ENCODE measurements at places on chromosomes 6 and 20.

DNA sequence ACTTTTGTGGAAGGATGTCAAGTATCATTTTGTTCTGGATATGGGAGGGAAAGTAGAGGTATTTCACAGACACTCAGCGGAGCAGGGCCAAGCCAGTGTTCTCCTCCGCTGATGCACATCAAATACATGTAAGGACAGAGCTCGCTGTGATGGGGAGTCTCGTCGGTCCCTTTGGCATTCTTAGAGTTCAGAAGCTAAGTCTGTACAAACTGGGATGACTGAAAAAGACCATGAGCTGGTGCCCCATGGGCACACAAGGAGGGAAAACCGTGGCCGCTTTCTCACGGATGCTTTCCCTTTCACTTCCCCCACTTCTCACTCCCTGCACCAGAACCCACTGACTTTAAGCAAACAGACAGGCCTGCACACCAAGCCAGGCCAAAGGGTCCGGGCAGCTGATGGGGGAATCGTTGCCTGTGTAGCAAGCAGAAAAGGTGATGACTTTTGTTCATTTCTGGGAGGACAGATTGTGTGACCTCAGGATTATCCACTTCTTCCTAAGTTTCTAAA, 27.7 kb upstream of the MPC1 start:
- no peak for DNase-seq

DNA sequence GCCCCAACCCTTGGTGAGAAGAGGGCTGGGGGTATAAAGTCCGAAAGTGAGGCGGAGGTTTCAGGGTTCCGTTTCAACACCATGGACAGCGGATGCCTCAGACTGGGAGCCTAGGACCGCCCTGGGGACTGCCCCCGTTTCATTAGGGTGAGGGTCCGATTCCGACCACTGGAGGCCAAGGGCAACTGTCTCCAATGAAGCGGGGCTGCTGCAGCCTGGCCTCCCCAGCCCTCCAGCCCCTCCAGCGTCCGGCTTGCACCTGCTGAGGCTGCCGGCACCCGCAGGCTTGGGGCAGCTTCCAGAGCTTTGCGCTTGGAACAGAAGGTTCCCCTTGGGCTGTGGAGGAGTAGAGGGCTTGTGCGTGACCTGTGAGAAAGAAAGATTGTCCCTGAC, 39.9 kb downstream of the YTHDF1 start:
- DNase-seq = no peak

- no peak for DNase-seq
These were observed 271.5 kb downstream of the FOXA2 start for GRCh38 chr20:22312744-22313346.

- no peak for DNase-seq
These were observed 6.8 kb downstream of the NFATC2 start for GRCh38 chr20:51535674-51536073.

DNA sequence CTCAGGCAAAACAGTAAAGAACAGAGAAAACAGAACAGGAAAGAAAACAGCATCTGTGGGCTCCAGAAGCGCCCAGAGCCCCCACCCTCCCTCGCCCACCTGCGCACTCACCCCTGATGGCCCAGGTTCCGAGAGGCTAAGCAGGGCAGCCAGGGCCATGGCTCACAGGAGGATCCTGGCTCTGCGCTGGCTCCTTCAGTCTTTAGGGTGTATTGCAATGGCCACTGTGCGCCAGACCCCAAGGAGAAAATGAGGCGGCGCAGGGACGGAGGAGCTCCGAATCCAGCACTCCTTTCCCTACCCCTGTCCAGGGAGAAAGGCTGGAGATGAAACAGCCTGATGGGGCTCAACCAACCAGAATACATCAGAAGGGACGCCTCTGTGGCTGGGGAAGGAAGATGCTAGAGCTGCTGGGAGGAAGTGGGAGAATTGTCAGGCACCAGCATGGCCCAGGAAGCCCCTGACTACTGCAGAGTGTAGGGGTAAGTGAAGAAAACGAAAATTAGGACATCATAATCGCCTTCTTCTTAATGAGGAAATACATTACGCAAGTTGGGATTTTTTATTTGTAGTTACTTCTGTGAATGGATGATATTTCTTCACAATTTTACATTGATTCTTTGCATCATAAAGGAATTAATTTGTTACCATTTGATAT, 49.0 kb downstream of the COL11A2 start:
- DNase-seq = no peak

GRCh38 chr6:108312605-108313004, 17.8 kb downstream of the AFG1L start:
- DNase-seq = no peak

GRCh38 chr6:43782764-43783513, 12.9 kb downstream of the VEGFA start:
- no peak for DNase-seq

- no peak for DNase-seq
These were observed 128.7 kb downstream of the RIN2 start for GRCh38 chr20:19886661-19887288.

All from Jurkat, Clone E6-1 (cell line).